GM03348 (cell line): ENCODE measurements at places on chromosomes 4 and X.

DNA sequence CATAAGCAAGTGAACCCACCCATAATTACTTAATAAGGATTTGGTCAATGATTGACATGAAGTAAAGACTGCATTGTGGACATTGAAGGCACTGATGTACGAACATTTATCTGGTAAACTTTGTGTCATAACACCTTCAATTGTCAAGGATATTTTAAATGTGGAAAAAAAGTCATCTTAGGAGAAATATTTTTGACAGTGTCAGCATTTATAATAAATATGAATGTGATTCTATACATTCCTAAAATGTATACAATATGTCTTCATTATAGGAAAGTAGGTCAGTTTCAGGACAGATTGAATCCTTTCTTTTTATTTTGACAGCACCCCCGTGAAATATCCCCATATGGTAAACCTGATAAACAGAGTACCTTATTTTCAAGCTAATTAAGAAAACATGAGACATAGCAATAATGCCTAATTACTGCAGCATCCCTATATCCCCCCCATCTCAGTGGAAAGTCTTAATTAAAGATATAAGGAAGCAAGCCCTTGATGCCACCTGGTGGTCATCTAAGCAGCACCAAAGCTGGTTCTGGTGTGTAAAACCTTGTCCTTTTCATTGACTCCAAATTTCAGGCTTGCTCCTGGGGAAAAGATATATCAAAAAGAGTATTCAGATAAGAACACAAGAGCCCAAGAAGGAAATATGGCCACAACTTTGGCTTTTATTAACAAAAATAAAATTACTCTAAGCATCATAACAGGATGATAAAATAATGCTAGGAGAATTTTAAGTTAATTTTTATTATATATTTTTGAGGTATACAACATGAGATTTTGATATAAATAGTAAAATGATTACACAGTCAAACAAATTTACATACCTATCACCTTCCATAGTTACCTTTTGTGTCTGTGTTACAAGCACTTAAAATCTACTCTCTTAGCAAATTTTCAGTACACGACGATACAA lies 379.7 kb downstream of the TLL1 start:
- no peak for DNase-seq

DNA sequence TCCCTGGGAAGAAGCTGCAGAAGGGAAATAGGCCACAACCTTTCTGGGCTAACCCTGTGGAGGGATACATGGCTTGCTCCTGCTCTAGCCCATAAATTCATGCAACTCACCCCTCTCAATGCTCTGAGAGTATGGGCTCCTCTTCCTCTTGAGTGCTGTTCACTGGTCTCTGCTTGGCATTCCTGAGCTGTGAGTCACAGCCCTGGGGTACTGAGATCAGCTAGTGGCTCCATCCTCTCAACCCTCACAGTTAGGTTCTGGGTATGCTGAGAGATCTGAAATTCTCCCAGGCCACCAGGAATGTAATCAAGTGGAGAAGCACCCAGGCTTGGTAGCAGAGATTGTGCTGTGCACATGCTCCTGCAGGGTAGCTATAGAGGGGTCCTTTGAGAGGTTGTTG lies 60.6 kb upstream of the SPANXN2 start:
- peak; percentile 33 for DNase-seq

GRCh38 chr4:123116412-123116811 lies 194.0 kb upstream of the NUDT6 start:
- DNase-seq: no peak

DNA sequence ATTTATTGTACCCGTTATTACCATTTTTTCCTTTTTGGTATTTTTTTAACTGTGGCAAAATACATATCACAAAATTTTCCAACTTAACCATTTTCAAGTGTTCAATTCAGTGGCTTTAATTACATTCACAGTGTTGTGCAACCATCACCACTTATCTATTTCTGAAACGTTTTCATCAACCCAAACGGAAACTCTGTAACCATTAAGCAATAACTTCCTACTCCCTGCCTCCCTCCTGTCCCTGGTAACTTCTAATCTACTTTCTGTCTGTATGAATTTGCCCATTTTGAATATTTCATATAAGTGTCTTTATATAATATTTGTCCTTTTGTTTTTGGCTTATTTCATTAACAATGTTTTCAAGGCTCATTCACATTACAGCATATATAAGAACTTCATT lies 57.4 kb upstream of the MSN start:
- peak; percentile 10 for DNase-seq

DNA sequence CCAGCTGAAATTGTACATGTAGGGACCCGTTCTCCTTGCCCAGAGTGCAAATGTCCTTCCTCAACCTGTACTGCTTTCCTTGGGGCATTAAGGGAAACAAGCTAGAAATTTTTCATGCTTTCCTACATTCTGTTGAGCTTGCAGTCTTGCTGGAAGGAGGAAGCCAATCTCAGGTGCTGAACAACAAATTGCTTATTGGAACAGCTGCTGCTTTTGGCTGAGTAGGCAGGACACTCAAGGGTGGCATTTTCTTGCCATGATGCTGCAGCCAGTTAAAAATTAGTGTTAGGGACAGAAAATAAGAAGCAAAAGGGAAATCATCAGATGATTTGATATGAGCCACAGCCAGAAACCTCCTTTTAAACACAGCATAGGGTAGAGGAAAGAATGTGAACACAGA lies 223.7 kb downstream of the QDPR start:
- DNase-seq: no peak

DNA sequence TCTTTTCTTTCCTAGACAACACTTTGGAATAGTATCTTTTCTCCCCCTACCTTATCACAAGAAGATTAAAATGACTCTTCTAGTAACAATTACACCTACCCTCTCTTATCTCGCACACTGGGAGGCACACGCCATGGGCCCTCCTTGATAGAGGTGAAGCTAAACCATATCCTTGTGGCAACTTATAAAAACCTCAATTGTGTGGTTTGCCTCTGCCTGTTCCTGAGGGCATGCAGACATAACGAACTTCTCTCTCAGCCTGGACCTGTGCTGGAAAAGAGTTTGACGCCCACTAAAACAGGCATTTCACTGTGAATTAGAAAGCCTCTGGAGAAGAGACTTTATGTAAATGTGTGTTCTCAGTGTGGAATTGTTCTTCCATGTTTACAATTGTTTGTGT lies 141.2 kb downstream of the NDST3 start:
- DNase-seq: no peak

- DNase-seq: no peak
Observed at GRCh38 chr4:69058410-69059059, 37.7 kb upstream of the UGT2B7 start.

DNA sequence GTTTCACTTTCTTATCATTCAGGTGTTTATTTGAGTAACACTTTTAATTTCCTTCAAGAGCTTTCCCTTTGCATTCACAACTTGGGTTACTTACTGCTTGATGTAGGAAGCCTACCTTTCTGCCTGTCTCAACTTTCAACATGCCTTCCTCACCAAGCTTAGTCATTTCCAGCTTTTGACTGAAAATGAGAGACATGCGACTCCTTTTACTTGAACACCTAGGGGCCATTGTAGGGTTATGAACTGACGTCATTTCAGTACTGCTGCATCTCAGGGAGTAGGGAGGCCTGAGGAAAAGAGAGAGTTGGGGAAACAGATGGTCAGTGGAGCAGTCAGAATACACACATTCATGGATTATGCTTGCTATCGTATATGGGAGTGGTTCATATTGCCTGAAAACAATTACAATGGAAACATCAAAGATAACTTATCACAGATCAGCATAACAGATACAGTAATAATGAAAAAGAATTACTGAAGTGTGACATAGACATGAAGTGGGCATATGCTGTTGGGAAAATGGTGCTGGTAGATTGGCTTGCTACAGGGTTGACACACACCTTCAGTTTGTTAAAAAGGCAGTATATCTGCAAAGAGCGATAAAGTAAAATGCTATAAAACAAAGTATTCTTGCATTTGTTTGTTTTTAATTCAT lies 25.7 kb downstream of the USP53 start:
- no peak for DNase-seq

- no peak for DNase-seq
Observed at GRCh38 chr4:145195167-145195952, 15.0 kb upstream of the OTUD4 start.

- no peak for DNase-seq
Observed at GRCh38 chrX:77398330-77398954, 48.7 kb upstream of the FGF16 start.

- DNase-seq: no peak
Observed at GRCh38 chr4:40507977-40508376, 121.7 kb downstream of the RBM47 start.

DNA sequence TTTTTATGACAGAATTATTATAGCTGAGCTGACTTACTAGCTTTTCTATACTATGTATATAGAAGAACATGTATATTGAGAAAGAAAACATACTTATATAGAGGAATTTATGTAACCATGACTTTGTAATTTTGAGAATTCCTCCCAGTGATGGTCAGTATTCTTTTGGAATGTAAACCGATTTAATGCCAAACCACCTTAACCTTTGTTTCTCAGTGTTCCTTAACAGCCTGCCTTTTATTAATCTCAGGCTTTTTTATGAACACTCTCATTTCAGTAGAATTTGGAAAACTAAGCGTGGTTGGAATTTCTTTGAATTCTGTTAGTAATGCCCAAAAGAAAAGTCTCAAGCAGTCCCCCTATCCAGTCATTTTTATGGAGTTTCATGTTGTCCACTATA lies 47.0 kb downstream of the MOSPD2 start:
- DNase-seq: peak; percentile 30

DNA sequence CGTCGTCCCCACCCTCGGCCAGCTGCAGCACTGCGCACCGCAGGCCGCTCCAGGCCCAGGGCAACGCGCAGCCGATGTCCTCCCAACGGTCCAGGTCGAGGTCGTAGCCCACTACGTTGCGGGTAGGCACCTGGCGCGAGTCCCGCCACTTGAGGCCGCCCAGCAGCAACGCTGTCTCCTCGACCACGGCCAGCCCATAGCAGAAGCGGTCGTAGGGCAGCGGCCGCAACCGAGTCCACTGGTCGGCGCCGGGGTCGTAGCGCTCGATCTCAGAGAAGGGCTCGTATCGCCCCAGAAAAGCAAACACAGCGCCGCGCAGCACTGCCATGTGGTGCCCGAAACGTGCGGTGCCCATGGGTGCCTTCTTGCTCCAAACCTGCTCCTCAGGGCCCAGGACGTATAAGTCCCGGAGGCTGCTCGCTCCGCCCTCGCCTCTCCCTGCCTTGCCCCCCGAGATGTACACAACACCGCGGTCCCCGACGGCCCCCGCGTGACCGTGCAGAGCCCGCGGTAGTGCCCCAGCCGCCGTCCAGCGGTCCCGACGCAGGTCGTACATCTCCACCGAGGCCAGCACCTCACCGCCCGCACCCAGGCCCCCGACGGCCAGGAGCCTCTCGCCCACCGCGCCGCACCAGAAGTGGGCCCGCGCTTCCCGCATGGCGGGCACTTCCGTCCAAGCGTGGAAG lies 2.1 kb downstream of the KLHL34 start:
- DNase-seq: no peak
